ENCODE measurements at places on chromosomes 1 and 21.

- no peak for DNase-seq
These were observed 15.2 kb downstream of the SYNJ1 start for GRCh38 chr21:32712641-32713040.

GRCh38 chr21:32765058-32765457, 6.5 kb downstream of the PAXBP1 start:
- no peak for DNase-seq

DNA sequence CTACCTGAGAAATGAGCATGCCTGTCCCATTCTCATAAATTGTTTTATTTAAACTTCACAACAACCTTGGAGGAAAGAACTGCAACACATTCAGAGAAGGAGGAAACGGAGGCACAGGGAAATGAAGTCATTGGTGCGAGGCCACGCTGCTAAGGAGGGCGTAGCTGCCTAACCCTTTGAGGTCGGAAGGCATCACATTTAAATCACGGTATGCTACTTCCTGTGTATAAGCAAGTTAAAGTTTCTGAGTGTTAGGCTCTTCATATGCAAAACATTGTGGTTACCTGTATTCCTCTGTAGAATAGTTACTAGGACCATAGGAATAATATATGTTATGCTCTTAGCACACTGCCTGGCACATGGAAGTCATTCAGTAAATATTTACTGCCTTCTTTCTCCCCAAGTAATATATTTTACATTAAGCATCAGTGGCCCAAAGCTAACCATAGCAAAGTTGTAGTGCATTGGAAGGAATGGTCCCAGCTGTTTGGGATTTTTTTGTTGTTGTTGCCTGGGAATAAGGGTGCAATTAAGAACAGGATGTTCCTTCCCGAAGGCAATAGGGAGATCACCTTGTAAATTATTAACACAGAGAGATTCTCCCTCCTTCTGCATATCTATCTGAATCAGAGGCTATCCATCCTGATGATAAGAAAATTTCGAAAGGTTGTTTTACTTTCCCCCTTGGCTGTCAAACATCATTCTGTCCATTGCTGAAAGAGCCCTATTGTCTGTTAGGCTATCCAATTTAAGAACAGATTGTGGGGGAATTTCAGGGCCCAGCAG, 192.2 kb upstream of the C8B start:
- DNase-seq: no peak

GRCh38 chr1:213966122-213966521, 21.7 kb upstream of the PROX1 start:
- DNase-seq: no peak

- no peak for DNase-seq
These were observed 848.8 kb downstream of the BRINP3 start for GRCh38 chr1:189628857-189629256.

GRCh38 chr1:153798468-153798780, 23.2 kb downstream of the SLC27A3 start:
- DNase-seq: no peak

DNA sequence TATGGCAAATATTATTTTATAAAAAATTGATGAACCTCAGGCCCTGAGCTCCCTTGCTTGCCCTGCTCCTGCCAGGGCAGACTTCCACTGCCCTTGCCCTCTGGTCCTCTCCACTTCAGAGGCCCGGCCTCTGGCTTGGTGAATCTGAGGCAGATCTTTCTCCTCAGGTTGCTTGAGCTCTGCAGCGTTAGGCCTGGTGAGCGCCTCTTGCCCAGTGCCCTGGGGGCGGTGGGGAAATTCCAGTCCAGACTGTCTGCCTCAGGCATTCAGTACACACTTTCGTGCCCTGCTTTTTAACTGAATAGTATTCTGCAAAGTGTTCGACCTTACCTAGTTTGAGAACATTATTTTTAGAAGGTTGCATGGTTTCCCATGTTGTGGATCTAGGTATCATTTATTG, 98.2 kb downstream of the PCBP3 start:
- no peak for DNase-seq

GRCh38 chr1:72062584-72062983, 219.8 kb downstream of the NEGR1 start:
- DNase-seq: no peak

- DNase-seq: no peak
These were observed 253.3 kb upstream of the VAMP3 start for GRCh38 chr1:7517611-7518330.
